Natural killer cell (primary cell): ENCODE measurements at places on chromosomes 11 and 22. TPM values are rescaled to one million over a fixed set of nuclear protein-coding genes. Genes with fewer than 3 reads are reported as not detected.

- H3K27ac ChIP-seq = no peak overlapping the region
- H3K4me3 ChIP-seq = no peak overlapping the region
- H3K4me1 ChIP-seq = no peaks in the 10 kb centered on the region
- no peak for DNase-seq
These were observed 32.6 kb upstream of the RCE1 start for GRCh38 chr11:66810576-66811185.

DNA sequence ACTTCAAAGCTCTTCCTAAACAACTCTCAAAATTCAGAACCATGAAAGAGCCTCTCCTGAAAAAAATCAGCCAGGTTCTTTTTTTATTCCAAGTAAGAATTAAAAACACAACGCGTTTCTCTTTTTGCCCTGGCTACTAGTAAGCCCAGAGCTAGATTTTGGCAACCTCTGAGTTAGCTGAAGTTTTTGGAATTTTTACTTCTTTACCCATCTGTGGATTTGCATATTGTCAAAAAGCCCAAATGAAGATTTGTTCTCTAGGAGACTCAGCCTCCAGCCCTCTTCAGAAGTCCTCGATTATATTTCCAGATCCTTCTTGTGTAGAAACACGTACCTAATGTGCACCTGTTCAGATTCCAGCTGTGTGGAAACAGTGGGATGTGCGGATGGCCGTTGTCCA, 517.9 kb downstream of the TBC1D22A start:
- H3K4me1 ChIP-seq = no peaks in the 10 kb centered on the region
- no peak overlapping the region for H3K4me3 ChIP-seq
- H3K27ac ChIP-seq = no peak overlapping the region

GRCh38 chr11:65559535-65559934, 1.4 kb upstream of the LTBP3 start:
- H3K4me3 ChIP-seq = no peak overlapping the region
- DNase-seq = no peak
- no peak overlapping the region for H3K27ac ChIP-seq
- peaks cover 55% of the 10 kb centered on the region for H3K4me1 ChIP-seq
- no peaks in the 10 kb centered on the region for H3K36me3 ChIP-seq

The SLC22A9 gene
- total RNA-seq = not detected

DNA sequence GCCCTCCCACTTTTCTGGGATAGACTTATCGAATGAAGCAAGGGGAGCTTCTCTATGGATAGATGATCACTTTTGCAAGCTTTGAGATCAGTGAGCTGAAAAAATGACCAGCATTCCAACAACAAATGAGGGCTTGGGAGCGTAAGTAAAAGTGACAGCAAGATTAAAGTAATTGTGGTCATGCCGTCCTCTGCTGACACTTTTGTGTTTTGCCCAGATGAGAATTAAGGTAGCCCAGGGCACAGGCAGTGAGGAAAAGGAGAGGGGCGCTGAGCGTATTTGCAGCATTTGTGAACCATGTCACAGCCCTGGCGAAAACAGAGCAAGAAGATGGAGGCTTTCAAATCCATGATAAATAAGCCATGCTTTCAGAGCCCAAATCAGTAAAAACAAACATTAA, 24.6 kb upstream of the TMA7B start:
- H3K27ac ChIP-seq = no peak overlapping the region
- H3K4me1 ChIP-seq = peaks cover 61% of the 10 kb centered on the region
- no peak overlapping the region for H3K4me3 ChIP-seq
- H3K36me3 ChIP-seq = no peaks in the 10 kb centered on the region

The MS4A7 gene
- 8.0 TPM for total RNA-seq

DNA sequence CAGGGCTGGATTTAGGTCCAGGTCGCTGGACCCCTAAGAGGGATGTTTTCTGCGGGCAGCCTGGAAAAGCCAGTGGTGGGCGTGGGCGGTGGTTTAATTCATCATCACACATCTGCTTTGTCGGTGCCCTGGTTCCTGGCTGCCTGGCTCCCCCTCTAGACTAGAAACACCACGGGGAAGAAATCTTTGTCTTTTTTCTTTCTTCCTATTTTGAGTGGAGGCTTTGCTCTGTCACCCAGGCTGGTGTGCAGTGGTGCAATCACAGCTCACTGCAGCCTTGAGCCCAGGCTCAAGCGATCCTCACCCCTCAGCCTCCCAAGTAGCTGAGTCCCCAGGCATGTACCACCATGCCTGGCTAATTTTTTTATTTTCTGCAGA, 86.6 kb upstream of the LINC01488 start:
- no peak for DNase-seq
- no peaks in the 10 kb centered on the region for H3K36me3 ChIP-seq
- H3K4me3 ChIP-seq = no peak overlapping the region
- no peaks in the 10 kb centered on the region for H3K4me1 ChIP-seq
- H3K27me3 ChIP-seq = no peaks in the 10 kb centered on the region

DNA sequence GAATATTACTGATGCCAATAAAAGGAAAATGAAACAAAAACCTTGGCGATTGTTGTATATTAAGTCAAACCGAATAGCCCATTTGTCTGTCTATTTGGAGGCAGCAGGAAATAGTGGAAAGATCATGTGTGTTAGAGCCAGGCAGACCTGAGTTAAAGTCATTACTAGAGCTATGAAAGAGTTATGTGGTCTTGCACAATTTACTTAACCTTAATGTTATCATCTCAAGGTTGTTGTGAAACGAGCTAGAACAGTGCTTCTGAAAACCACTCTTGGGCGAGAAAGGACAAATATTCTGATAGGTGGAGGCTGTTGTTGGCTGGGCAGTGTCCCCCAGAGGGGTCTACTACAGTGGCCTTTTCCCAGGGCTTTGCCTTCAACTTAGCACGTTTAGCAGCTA, 60.0 kb upstream of the NUP160 start:
- DNase-seq = no peak
- no peaks in the 10 kb centered on the region for H3K36me3 ChIP-seq
- H3K4me1 ChIP-seq = peaks cover 2% of the 10 kb centered on the region
- no peaks in the 10 kb centered on the region for H3K27me3 ChIP-seq
- no peak overlapping the region for H3K27ac ChIP-seq
- no peak overlapping the region for H3K4me3 ChIP-seq

The CHST1 gene
- total RNA-seq = not detected

DNA sequence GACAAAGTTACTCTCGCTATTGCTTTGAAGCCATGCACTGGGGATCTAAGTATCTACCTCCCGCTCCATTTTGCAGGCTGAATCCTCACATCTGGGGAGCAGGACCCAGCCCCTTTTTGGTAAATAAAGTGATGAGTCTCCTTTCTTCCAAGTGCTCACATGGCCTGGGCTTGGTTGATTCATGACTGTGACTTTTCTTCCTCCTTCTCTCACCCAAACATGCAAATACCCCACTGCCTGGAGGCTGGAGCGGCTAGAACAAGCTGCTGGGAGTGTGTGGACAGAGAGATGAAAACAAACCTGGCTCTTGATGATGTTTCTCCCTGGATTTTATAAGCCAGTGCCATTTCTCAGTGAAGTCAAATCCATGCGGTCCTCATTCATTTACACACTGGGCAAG, 72.7 kb downstream of the TRIM29 start:
- H3K4me1 ChIP-seq = no peaks in the 10 kb centered on the region
- H3K36me3 ChIP-seq = no peaks in the 10 kb centered on the region
- DNase-seq = no peak
- no peak overlapping the region for H3K27ac ChIP-seq
- no peaks in the 10 kb centered on the region for H3K27me3 ChIP-seq
- H3K4me3 ChIP-seq = no peak overlapping the region

GRCh38 chr11:60797846-60798630, 12.9 kb downstream of the MS4A10 start:
- no peak overlapping the region for H3K27ac ChIP-seq
- no peak overlapping the region for H3K4me3 ChIP-seq
- no peaks in the 10 kb centered on the region for H3K36me3 ChIP-seq
- no peak for DNase-seq
- no peaks in the 10 kb centered on the region for H3K27me3 ChIP-seq

- H3K36me3 ChIP-seq = no peaks in the 10 kb centered on the region
- no peaks in the 10 kb centered on the region for H3K4me1 ChIP-seq
- no peak overlapping the region for H3K4me3 ChIP-seq
- DNase-seq = no peak
- H3K27ac ChIP-seq = no peak overlapping the region
- H3K27me3 ChIP-seq = no peaks in the 10 kb centered on the region
These were observed 70.7 kb upstream of the CCDC179 start for GRCh38 chr11:22930816-22931594.
